Omental fat pad (tissue), 4 donors: ENCODE measurements at places on chromosomes 3 and 15. TPM values are rescaled to one million over a fixed set of nuclear protein-coding genes. Genes with fewer than 3 reads are reported as not detected.

DNA sequence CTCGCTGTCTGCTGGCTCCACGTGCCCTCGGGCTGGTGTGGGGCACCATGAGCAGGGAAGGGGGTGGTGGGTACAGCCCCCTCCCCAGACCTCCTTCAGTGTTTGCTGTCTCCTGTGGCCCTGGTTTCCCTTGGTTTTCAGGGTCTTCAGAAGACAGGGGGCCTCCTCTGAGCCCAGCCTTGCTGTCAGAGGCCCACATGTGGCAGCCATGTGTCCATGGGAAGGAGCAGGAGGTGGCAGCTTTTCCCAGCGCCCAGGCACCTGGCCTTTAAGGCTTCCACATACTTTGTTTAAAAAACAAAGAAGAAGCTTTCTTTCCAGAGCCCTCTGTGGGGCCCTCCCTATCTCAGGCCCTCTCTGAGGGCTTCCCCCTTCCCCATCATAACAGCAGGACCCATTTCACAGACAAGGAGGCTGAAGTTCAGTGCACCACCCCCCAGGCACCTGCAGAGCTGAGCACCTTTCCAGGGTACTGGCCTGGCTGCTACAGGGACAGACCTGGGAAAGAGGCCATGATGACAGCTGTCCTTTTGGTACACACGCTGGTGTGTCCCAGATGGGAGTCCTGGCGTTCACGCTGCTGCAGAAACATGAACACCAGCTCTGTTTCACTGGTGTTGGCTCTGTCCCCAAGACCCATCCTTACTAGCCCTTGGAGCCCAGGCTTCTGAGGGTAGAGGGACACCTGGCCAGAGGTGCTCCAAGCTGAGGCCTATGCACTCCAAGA is 73.7 kb downstream of the DNAJB8 start:
- no peak for DNase-seq

The LRRIQ4 gene
- total RNA-seq: 0.25 TPM

DNA sequence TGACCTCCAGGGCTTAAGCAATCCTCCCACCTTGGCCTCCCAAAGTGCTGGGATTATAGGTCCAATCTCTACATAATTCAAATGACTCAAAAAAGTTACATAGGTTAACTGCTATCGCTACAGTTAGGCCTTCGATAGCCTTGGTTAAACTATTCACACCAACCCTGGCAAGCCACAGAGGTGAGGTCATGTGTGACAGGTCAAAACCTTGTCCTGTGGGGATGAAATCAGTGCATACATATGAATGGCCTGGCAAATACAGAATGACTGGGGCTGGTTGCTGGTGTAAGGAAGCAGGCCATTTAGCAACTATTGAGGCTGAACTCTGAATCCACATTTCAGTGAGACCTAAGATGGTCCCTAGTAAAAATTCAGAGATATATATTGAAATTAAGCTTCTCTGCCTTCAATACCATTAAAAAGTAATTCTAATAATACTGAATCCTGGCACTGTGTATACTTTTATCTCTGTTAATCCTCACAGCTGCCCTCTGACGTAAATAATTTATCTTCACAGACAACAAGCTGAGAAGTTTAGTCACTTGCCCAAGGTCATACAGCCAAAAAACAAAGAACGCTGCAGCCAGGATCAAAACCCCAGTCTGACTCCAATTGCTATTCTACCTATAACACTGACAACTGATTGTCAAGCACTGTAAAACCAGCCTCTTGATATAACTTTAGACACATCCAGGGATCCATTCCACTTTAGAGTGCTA is 35.3 kb downstream of the MKRN2 start:
- DNase-seq: no peak

The PDZRN3 gene
- 47.4 TPM for total RNA-seq

The CYP11A1 gene
- 4.8 TPM for total RNA-seq

The SCN11A gene
- total RNA-seq: 0.56 TPM

The PLSCR2 gene
- not detected for total RNA-seq

GRCh38 chr3:16807391-16807790 is 77.4 kb upstream of the PLCL2 start:
- DNase-seq: no peak

DNA sequence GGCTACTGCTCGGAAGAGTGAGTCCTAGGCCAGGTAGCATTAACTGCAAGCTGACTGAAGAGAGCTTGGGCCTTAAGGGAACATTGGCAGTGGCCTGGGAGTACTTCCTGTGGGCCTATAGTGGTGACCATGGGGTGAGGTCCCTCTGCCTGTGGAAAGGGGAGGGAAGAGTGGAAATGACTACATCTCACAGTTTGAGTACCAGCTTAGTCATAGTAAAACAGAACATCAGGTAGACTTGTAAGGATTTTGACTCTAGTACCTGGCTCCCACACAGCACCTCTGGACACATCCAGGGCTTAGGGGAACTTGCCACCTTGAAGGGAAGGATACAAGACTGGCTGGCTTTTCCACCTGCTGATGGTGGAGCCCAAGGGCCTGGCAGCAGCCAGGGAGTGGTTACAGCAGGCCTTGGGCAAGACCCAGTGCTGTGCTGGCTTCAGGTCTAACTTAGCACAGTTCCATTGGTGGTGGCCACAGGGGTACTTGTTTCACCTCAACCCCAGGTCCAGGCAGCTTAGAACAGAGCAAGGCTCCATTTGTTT is 147.8 kb downstream of the SLC9A9 start:
- DNase-seq: no peak

The INSYN1 gene
- total RNA-seq: 2.6 TPM

DNA sequence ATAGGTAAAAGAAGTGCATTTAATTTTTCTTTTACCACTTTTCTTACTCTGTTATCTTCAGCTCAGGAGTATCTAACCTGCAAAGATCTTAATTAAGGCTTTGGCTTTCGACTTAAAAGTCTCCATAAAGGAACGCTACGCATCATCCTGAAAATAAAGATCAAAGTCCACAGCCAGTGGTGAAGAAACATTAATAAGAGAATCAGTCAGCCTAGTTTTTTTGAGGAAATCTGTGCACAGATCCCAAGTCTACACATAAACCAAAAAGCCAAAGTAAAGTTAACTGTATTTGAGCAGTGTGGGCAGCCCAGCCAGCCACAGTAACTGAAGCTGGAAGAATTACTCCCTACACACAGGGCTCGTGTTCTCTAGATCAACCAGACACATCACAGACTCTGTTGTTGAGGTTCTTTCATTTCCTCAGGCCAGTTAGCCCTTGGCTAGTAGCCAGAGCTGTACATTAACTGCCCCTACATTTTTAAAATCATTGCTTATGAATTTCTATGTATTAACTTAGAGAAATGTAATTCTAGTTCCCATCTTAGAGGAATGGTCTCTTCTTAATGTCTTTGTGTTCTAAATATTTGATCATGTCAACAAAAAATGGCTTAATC is 6.9 kb downstream of the LRRC2 start:
- no peak for DNase-seq

The SLC35G2 gene
- total RNA-seq: 9.1 TPM
